ENCODE measurements at places on chromosomes 5 and 9.

- DNase-seq: no peak
Measured at GRCh38 chr9:104835161-104835560, 71.2 kb downstream of the NIPSNAP3B start.

- DNase-seq: no peak
Measured at GRCh38 chr5:39469777-39470415, 45.1 kb upstream of the DAB2 start.

- no peak for DNase-seq
Measured at GRCh38 chr9:36542355-36542754, 30.3 kb upstream of the MELK start.

- DNase-seq: peak; percentile 63
Measured at GRCh38 chr5:112691339-112691680, 46.4 kb upstream of the APC start.

GRCh38 chr5:172700365-172701290 is 59.6 kb downstream of the NEURL1B start:
- DNase-seq: no peak

GRCh38 chr9:125325826-125326225 is 64.2 kb downstream of the GAPVD1 start:
- no peak for DNase-seq

DNA sequence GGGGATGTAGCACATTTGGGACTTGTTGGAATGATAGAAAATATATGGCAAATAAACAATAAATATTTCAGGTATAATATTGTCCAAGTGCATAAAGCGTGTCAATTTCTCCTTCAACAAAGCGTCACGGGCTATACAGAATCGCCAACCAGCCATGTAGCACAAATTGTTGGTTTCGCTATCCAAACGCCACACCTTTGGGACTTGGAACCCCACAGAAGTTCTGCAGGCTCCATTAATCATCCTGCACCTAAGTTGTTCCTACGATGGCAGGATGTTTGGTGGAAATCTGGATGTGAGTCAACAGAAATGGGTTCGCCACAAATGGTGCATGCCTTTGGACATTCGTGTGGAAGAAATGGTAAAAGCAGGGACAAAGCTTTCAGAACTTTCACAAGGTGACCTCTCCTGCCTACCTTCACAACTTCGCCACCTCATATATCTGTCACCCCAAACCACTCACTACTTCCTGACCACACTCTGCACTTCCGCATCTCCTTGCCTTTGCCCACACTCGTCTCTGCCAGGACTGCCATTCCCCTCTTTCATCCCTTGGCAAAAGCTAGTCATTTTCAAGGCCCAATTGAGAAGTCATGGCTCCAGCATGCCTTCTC is 95.7 kb downstream of the LHFPL2 start:
- DNase-seq: no peak

DNA sequence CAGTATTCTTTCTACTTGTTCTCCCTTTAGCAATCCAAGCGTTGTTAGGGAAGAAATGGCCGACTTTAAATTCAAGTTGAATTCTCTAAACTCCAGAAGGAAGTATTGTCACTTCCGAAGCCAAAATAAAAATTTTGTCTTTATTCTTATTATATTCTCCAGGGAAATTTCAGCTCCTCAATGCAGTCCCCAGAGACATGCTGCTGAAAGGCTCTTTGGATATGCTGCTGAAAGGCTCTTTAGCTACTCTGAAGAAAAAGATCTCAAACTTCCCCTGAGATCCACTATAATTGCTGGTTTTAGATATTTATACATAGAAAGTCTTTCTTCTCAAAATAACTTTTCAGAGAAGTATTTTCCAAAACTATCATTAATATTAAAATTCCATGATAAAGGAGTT is 92.3 kb upstream of the PARP8 start:
- no peak for DNase-seq

GRCh38 chr5:34959323-34959722 is 30.0 kb downstream of the DNAJC21 start:
- no peak for DNase-seq

GRCh38 chr5:133723651-133724366 is 111.5 kb upstream of the FSTL4 start:
- no peak for DNase-seq

DNA sequence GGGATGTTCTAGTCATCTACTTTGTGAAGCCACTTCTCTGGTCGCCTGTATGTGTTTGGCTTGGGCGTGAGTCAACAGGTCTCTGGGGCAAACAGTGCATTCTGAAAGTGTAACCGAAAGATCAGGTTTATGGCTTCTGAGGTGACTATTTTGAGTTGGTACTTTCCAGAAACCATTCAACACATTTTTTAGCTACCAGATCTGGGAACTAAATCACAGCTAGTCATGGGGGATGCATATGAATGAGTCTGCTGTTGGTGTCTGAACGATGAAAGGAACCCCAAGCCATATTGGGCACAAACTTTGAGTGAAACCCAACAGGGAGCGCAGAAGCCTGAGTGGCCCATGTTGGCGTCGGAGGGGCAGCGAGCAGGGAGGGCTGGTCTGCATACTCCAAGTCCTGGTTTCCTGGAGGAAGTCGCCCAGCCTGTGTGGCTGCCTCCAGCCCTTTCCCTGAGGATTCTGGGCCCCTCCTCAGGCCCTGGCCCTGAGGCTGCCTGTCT is 35.3 kb downstream of the UBE2QL1 start:
- no peak for DNase-seq

DNA sequence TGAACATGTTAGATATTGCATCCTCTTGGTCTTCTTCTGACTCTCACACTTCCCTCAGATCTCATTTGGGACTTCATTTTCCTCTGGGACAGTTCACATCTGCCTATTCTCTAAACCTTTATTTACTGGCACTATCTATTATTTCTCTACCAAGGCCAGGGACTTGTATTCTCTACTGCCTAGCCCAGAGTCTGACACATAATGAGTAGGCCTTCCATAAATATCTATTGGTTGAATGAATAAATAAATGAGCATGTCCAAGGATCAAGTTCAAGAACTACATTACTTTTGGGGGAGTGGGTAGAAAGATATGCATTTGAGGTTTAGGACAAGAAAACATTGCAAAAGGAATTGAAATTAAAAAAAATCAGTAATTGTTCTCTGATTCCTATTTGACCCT is 250.3 kb downstream of the TRIM32 start:
- no peak for DNase-seq

GRCh38 chr5:132262882-132263547 is 5.5 kb downstream of the PDLIM4 start:
- DNase-seq: no peak

GRCh38 chr5:178376921-178377582 is 144.4 kb upstream of the PHYKPL start:
- DNase-seq: no peak

DNA sequence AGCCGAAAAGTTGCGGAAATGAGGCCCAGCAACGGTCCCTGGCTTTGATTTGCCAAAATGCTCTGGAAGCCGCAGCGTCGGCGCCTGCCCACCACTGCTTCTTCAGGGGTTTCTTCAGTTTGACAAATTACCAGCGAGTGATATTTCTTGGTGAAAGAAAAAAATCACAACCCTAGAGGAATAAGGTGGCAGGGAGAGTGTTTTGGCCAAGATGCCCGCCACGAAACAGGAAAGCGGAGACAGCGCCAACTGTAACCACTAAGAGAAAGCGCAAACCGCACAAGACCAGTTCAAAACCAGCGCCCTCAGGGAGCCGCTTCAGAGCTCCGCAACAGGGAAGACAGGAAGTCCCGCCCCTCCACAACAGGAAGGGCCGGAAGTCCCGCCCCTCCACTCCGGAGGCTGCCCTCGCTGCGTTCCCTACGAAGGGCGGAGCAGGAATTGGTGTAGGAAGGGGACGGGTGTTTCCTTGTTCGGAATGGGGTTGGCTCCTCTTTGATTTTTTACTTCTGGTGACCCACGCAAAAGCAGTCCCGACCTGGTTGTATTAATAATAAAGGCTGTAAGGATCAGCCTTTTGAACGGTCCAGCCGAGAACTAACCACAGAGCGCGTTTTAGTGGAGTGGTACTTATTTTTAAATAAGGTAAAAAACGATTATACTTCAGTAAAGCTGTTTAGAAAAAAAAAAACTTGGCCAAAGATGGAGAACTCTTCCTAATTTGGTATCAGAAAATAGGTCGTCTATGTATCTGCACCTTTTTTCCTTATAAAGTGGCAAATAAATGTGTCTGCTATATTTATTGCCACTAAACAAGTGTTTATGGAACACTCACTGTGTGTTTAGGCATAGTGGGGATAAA is at the start of gene C5orf34:
C5orf34 (minus strand) TSS at position 333 of the 862 bp plus-strand sequence. CDS start 5,809 bp downstream, outside the sequence.
- peak; percentile 98 for DNase-seq

GRCh38 chr5:84783003-84783402 is 398.3 kb upstream of the EDIL3 start:
- DNase-seq: no peak

DNA sequence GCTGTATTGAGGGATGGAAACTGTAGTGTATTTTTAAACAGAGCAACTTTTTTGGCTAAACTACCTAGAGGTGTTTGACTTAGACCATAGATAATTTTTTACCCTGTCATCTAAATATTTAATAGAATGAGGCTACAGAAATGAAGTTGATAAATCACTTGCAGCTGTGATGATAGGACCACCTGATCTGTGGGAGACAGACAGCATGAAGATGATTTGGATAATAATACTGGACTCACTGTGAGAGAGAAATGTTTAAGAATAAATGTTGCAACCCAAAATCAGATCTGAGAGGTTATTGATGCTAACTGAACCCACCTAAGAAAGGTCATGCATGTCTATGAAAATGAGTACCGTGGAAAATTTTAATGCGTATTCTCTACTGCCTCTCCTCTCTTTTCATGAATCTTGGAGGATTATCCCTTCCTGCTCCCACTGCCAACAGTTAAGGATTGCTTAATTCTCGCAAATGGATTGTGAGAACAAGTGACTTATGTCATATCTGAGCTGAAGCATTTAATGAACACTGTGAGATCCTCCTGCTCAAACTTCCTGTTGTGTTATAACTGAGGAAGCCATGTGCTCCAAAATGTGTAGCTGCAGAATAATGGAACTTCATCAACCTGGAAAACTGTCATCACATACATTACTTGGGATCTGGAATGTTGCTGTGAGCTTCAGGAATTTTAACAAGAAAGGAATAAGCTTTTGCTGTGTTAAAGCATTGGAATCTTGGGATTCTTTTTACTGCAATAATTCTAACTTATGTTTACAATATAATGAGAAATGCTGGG is 617.9 kb upstream of the CDH18 start:
- no peak for DNase-seq

DNA sequence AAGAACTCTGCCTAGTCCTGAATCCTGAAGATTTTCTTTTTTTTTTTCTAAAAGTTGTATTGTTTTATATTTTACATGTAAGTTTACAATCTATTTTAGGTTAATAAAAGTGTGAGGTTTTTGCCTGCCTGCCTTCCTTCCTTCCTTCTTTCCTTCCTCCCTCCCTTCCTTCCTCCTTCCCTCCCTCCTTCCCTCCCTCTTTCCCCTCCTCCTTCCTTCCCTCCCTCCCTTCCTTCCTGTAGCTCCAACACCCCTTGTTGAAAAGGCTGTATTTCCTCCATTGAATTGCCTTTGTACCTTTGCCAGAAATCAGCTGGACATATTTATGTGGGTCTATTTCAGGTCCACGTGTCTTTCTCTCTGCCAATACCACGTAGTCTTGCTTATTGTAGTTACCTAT is 46.6 kb downstream of the CACNA1B start:
- no peak for DNase-seq

GRCh38 chr9:16626577-16627130 is 243.8 kb downstream of the BNC2 start:
- no peak for DNase-seq

GRCh38 chr9:26695298-26695622 is 197.3 kb downstream of the CAAP1 start:
- DNase-seq: no peak

DNA sequence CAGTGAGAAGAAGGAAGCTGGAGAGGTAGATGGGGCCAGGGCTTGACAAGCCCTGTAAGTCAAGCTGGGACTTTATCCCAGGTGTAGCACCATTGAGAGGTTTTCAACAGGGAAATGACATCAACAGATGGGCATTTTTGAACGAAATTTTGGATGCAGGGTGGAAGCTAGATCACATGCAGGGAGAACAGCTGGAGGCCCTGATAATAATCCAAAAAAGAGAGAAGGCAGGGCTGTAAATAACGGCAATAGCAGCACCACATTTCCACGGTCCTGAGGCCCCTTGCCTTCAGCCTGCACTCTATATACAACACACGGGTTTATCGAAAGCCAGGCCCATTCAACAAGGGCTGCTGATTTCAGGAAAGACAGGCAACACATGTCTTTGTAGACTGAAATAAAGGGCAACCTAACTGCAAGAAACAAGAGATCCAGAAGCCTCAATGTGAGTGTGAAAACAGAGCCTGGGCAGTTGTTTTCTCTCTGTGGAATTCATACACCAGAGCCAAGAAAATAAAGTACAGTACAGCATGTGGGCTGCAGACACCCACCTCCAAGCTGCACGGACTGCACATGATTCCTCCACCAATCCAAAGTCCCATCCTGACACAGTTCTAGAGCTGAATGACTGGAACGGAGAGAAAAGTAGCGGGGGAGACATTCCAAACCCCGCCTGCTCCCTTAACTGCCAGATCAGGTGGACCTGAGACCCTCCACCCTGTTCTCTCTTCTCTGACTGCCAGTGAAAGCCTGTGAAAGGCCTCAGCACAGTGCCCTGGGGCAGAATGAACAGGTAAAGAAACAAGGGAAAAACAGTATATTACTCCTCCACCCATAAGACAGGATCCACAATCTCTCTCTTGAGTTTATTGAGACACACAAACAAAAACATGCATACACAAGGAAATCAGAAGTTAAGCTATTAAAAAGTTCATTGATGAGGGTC is 36.3 kb downstream of the KLHL3 start:
- no peak for DNase-seq

DNA sequence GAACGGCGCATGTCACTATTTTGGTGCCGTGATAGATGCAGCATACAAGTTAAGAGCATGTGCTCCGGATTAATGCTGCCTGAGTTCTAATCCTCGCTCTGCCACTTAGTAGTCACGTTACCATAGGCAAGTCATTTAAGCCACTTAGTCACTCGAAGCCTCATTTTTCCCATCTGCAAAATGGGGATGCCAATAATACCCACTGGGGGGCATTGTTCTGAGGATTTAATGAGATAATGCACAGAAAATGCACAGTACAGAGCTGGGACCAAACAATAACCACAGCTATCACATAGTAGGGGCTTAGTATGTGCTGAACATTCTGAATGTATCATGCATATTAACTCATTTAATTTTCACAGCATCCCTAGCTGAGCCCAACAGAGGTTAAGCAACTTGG is 9.1 kb downstream of the NIPAL4 start:
- no peak for DNase-seq

- no peak for DNase-seq
Measured at GRCh38 chr9:6128030-6128429, 87.6 kb upstream of the IL33 start.

DNA sequence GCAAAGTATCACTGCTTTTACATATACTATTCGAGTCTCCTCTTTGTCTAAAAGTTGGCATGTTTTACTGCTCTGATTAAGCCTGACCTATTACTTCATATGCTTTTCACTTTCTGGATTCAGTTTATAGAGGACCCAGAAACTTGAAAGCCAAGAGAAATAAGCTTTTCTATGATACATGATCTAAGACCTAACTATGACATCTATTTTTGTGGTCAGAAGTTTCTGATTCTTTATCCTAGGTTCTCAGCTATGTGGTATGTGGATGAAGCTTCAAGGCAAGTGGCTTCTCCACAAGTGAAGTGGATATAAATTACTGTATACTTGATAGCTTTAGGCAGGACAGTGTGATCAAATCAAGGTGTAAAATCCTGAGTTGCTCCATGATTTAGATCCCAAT is 6.3 kb downstream of the EDIL3 start:
- DNase-seq: no peak
